ENCODE measurements at places on chromosomes 11 and 22.

DNA sequence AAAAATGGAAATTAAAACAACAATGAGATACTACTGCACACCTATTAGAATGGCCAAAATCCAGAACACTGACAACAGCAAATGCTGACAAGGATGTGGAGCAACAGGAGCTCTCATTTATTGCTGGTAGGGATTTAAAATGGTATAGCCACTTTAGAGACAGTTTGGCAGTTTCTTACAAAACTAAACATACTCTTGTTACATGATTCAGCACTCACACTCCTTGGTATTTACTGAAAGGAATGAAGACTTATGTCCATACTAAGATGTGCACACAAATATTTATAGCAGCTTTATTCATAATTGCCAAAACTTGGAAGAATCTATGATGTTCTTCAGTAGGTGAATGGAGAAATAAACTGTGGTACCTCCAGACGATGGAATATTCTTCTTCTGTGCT lies 40.8 kb downstream of the PGM2L1 start:
- DNase-seq = no peak

DNA sequence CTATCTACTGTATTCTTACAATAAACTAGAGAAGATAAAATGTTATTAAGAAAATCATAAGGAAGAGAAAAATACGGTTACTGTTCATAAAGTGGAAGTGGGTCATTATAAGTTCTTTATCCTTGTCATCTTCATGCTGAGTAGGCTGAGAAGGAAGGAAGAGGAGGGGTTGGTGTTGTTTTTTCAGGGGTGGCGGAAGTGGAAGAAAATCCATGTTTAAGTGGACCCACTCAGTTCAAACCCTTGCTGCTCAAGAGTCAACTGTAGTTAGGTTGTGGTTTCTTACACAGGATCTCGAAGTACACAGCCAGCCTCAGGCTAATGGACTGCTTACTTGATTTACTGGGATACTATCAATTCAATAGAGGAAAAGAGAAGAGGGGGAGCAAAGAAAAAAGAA lies 63.1 kb downstream of the PIWIL4 start:
- no peak for DNase-seq

GRCh38 chr22:29060251-29060869 lies 1.3 kb downstream of the C22orf31 start:
- DNase-seq = no peak

- no peak for DNase-seq
These were observed 19.0 kb downstream of the POLD3 start for GRCh38 chr11:74611369-74611861.

DNA sequence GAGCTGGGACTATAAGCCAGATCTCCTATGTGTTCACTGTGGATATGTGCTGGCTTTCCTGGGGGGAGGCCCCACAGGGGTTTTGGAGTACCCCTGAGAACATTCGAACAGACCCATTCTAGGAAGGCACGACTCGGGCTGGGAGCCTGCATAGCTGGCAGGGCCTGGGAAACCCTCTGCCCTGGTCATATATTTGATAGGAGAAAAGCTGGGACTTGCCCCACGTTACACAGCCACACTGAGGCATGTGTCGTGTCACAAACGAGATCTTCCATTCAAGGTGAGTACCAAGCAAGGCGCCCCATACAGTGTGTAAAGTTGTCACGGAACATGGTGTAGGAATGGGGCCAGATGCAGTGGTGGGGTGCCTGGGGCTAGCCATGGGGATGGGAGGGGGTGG lies 11.2 kb downstream of the MYO7A start:
- no peak for DNase-seq

DNA sequence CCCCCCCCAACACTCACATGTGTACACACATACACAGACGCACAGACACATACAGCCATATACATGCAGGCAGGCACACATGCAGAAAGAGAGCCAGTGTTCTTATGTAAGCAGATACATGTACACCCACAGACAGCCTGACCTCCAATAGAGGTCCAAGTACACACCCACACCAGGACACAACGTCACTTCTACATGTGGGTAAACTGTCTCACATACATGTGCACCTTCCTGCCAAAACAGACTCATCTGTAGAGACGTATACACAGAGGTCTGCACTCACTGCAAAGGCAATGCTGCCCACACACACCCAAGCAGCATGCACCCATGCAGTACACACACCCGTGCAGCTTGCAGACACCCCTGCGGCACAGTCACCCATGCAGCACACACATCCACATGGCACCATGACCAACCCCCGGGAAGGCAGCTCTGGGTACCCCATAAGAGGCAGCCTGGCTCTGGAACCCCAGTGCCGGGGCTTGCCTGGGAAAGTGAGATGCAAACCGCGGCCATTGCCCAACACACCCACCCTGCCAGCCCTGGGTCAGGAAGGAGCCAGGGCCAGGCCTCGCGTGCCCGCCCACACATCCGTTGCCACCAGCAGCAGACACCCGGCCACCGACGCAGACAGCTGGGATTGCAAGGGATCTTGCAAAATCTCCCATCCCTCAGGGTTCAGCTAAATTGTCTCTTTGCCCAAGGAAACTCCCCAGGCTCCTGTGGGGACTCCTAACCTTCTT lies 10.1 kb downstream of the CASTOR1 start:
- DNase-seq = no peak

- DNase-seq = no peak
These were observed 862 bp downstream of the TPP1 start for GRCh38 chr11:6618117-6619003.

DNA sequence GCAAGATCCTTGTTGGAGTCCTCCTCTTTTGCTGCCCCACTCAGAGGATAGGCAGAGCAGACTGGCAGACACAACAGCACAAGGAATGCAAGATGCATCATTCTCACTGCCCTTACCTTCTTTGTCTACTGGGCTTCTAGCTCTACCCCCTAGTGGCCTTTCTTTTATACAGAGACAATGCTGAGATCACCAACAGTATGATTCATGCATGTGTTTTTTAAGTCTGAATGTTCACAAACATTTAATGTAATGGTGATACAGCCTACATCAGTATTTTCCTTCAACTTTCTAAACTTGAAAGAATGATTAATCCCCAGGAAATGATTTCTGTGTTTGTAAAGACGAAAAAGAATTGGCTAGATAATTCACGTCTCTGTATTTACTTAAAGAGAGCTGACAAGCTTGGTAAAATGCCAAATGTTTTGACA lies at the start of gene MMP10:
Gene MMP10, minus strand, starts transcription at position 138 of the 428 bp plus-strand sequence. Its CDS starts 37 bp downstream, at position 101.
- DNase-seq = no peak

- no peak for DNase-seq
These were observed 1363.4 kb downstream of the BRD1 start for GRCh38 chr22:48464246-48464645.

- DNase-seq = no peak
These were observed 17.2 kb downstream of the ARHGEF17 start for GRCh38 chr11:73325036-73325981.

GRCh38 chr11:60864856-60865513 lies 2.4 kb upstream of the ZP1 start:
- DNase-seq = no peak

DNA sequence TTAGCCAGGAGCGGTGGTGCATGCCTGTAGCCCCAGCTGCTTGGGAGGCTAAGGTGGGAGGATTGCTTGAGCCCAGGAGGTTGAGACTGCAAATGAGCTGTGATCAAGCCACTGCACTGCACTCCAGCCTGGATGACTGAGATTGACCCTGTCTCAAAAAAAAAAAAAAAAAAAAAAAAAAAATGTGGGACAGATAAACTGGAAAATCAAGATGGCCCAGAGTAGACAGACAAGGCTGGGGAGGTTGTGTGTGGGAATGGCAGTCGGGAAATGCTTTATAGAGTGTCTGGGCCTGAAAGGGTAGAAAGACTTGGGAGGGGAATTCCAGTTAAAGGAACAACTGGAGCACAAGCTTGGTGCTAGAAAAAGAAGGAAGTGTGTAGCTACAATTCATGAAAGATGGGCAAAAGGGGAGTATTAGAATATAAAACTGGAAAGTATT lies 18.2 kb upstream of the WDR74 start:
- DNase-seq = no peak

- DNase-seq = no peak
These were observed 1.4 kb downstream of the ARFGAP3 start for GRCh38 chr22:42855721-42856120.

DNA sequence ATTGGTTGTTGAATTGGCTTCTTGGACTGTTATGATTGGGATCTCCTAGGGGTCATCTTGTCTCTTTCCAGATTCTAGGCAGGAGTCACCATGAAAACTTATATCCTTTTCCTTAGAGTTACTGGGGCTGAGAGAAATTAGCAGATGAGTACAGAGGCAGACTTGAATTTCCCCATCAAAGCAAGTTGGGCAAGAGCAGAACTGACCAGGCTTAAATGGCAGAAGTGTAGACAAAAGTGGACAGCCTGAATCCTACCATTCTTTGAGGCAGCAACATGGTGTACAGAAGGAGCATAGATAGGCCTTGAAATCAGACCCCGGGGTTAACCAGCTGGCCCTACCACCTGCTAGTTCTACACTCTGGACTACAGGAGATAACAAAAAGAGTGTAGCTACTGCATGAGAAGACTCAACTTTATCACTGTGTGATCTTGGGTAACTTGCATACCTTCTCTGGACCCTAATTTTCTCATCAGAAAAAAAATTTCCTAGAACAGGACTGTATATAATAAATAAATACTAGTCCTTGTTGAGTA lies 427.4 kb upstream of the CADM1 start:
- DNase-seq = no peak

- no peak for DNase-seq
These were observed 48.0 kb downstream of the ME3 start for GRCh38 chr11:86624366-86624765.

- DNase-seq = no peak
These were observed 538.3 kb upstream of the FAT3 start for GRCh38 chr11:91686281-91686680.

DNA sequence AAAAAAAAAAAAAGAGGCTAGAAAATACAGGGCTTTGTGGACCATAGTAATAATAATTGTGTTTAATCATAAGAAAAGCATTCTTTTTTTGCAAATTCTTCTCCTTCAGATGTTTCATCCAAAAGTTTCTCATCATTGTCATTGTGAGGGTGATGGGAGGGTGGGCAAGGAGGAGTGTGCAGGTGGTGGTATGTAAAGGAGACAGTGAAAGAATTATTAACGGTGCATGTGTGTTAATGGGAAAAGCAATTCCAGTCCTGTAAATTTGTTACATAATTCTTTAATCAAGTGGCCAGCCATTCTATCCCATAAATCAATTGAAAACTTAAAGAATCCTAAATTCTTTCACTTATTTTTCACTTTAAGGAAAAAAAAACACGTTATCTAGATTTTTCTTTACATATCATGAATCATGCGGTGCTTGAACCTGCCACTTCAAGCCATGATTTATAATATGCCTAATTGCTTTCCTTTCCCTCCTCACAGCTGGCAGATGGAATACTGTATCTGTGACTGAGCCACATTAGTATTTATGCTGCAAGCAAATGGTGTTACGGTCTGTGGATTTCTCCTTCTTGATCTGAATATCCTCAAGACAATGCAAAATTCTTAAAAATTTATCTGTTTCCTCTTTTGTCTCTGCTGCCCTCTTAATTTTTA lies 318.5 kb downstream of the JRKL start:
- DNase-seq = peak; percentile 14

DNA sequence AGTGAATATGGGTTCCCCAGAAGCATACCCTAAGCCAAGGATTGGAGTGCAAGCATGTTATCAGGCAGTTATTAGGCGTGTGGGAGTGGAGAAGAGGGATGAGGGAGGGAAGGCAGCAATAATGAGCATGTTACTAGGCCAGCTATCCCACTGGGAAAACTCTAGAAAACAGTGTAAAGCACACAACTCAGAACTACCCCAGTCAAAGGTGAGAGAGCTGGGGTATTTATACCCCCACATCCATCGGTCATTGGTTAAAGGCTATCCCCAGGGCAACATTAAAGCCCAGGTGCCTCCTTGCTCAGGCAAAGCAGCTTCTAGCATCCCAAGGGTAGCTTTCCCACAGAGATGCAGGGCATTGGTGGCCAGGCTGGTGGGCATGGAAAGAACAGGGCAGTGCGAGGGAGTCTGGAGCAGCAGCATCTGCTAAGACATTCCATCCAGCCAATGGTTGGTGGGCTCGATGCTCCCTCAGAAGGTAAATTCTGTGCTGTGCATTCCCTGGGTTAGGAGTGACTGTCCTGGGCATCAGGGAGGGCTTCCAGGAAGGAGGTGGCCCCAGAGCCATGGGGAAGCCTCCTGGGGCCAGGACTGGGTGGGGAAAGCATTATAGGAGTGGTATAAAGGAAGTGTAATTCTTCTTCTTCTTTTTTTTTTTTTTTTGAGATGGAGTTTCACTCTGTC lies 21.1 kb upstream of the LRRC10B start:
- no peak for DNase-seq

GRCh38 chr11:78451371-78452150 lies 33.9 kb upstream of the GAB2 start:
- DNase-seq = no peak

- DNase-seq = peak; percentile 58
These were observed 21.5 kb downstream of the LRP4 start for GRCh38 chr11:46896719-46897406.

GRCh38 chr11:13761716-13762115 lies 93.2 kb downstream of the FAR1 start:
- no peak for DNase-seq

DNA sequence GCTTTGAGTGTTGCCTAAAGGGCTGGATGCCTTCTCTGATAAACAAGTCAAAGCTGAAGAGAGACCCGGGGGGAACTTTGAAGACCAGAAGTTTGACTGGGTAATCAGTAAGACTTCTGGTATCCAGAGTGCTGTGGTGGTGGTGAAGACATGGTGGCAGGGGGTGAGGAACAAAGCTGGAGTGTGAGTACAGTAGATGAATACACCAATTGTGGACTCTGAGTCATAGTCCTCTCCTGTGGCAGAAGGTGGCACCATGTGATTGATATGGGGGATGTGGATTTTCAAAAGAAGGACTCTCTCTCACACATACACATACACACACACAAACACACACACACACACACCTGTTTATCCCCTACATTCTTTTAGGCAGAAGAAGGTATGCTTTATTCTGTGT lies 12.3 kb downstream of the MS4A6A start:
- no peak for DNase-seq

GRCh38 chr11:128837627-128838026 lies 29.5 kb downstream of the KCNJ1 start:
- no peak for DNase-seq
